Spinal cord (tissue), 10 donors: ENCODE measurements at places on chromosomes 16 and 17.

- H3K27me3 ChIP-seq, result no peaks in the 10 kb centered on the region
- no peak for DNase-seq
- no peak overlapping the region for H3K4me3 ChIP-seq
- H3K36me3 ChIP-seq, result peaks cover 57% of the 10 kb centered on the region
- H3K4me1 ChIP-seq, result peaks cover 30% of the 10 kb centered on the region
Measured at GRCh38 chr17:82490512-82491195, 28.9 kb upstream of the FOXK2 start.

GRCh38 chr17:50189550-50190292, 11.7 kb downstream of the COL1A1 start:
- DNase-seq, result no peak
- peak overlapping the region; percentile 64 for H3K27ac ChIP-seq
- peaks cover 9% of the 10 kb centered on the region for H3K4me1 ChIP-seq
- H3K27me3 ChIP-seq, result no peaks in the 10 kb centered on the region
- H3K36me3 ChIP-seq, result peaks cover 3% of the 10 kb centered on the region
- H3K4me3 ChIP-seq, result no peak overlapping the region

DNA sequence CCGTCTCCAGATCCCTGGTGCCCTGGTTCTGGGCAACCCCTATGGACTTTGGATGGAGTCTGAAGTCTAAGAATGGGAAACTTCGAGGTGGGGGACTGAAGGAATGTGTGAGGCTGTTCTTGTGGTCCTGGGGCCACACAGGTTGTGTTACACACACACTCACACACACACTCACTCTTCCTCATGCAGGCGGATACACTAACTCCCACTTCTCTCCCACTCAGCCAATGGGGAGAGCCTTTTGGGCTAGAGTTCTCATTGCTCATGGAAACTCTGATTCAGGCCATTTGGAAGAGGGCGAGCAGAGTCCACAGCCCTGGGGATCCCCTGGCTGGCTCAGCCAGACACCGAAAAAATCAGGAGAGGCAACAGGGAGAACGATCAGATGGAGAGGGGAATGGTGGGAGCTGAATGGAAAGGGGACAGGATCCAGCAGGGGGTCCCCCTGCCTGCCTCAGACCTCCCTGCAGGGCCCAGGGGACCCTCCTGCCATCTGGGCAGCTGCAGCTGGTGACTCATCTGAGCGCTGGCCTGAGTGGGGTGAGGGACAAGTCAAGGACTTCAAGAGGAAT, 9.1 kb downstream of the IGFBP4 start:
- no peak overlapping the region for H3K4me3 ChIP-seq
- no peak for DNase-seq
- H3K36me3 ChIP-seq, result peaks cover 23% of the 10 kb centered on the region
- H3K27me3 ChIP-seq, result no peaks in the 10 kb centered on the region

GRCh38 chr16:50303605-50304466, 37.5 kb downstream of the ADCY7 start:
- no peak overlapping the region for H3K4me3 ChIP-seq
- H3K27ac ChIP-seq, result no peak overlapping the region
- DNase-seq, result no peak
- no peaks in the 10 kb centered on the region for H3K27me3 ChIP-seq
- no peaks in the 10 kb centered on the region for H3K4me1 ChIP-seq
